Activated CD4-positive, alpha-beta memory T cell treated with anti-CD3 and anti-CD28 coated beads for 36 hours (primary cell): ENCODE measurements at places on chromosomes 3 and 15. TPM values are rescaled to one million over a fixed set of nuclear protein-coding genes. Genes with fewer than 3 reads are reported as not detected.

NOX5 gene
- total RNA-seq: not detected

GRCh38 chr3:148932972-148933371 lies 58.4 kb upstream of the GYG1 start:
- no peak for DNase-seq

SLC22A13 gene
- not detected for total RNA-seq

GCSAM gene
- 11.7 TPM for total RNA-seq

- no peak for DNase-seq
Measured at GRCh38 chr15:25335279-25335678, 103.5 kb downstream of the UBE3A start.

GRCh38 chr15:91445695-91446228 lies 345.7 kb downstream of the SV2B start:
- no peak for DNase-seq

DNA sequence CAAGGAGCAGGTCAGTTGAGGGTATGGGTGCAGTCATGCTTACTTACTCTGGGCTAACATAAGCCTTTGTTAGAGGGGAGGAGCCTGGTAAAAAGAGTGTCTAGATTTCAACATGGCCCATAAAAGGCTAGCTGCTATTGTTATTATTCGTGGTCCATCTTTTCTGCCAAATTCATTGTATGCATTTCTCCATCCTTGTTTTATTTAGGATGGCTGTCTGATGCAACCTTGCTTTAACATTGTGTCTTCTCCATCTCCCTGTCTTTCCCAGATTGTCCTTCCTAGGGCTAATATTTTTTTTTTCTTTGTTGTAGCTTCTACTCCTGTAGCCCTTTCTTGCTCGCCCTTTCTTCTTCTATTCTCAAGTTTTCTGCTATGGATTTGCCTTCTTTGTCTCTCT lies 12.6 kb downstream of the RBMS3 start:
- DNase-seq: no peak
